ENCODE measurements at places on chromosomes 3 and 15.

DNA sequence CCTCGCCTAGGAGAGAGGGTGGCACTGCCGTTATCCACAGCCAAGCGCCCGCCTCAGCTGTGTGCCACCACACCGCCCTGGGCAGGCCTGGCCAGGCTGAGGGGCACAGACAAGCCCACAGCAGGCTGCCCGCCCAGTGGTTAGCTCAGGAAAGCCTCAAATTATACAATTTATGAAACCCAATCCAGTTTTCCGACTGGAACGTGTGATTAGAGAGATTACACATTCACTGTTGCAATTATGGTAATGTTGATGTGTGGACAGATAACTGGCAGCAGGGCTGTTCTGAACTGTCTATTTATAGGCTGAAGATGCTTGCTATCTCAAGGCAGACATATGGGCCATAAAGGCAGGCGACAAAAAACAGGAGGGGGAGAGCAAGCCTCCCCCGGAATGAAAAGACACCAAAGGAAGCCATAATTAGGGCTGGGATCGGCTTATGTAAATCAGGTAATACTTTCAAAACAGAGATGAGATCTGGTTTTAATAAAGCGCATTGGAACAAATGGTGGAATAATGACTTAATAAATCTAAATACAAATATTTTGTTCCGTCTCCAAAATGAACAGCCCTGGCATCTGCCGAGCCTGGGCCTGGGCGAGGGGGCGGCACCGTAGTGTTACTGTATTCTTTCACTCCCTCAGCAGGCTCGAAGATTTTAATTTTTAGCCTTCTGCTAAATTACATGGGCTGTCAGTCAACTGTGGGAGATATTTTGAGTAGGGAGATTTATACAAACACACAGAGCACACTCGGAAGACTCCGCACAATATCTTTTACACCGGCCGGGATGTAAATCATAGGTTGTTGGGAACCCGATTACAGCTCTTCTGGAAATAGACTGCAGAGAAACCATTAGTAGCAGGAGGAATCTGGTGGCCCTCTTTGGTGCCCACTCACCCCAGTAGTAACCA is 103.1 kb upstream of the TLE3 start:
- no peak for DNase-seq

GRCh38 chr3:69838696-69839515 is 99.6 kb downstream of the MITF start:
- no peak for DNase-seq

DNA sequence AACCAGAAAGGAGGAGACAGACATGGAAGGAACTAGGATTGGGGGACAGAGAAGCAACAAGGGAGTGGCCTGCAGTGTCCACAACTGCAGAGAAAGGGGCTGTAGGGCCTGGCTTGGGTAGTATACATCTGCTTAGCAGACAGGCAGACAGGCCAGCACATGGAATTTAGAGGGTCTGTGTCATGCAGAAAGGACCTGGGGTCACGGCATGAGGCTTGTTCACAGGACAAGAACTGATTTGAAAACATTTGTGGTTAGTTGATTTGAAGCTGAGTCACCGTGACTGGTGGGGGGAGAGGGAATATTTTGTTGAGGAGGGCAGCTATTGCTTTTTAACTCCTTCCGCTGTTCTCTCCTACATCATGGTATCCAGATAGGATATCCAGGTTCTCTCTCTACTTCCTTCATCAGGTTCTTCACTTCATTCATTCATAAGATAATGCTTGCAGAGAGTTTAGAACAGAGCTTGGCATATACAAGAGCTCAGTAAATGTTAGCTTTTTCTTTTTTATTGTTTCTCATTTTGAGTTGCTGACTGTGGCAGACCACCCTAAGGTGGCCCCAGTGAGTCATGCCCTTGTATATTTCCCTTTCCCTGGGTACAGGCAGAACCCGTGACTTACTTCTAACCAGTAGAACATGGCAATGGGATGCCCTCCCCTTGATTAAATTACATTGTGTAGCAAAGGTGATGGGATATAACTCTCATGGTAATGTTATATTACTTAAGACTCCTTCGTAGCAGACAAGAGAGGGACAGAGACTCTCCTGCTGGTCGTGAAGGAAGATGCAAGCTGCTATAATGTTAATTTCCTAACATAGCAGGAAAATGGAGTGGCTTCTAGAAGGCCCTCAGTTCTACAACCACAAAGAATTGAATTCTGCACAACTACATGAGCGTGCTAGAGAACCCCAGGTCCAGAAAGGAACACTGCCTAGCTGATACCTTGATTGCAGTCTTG is 95.0 kb upstream of the NMNAT3 start:
- no peak for DNase-seq

- DNase-seq: no peak
These were observed 91.7 kb downstream of the NR1I2 start for GRCh38 chr3:119873646-119874045.

DNA sequence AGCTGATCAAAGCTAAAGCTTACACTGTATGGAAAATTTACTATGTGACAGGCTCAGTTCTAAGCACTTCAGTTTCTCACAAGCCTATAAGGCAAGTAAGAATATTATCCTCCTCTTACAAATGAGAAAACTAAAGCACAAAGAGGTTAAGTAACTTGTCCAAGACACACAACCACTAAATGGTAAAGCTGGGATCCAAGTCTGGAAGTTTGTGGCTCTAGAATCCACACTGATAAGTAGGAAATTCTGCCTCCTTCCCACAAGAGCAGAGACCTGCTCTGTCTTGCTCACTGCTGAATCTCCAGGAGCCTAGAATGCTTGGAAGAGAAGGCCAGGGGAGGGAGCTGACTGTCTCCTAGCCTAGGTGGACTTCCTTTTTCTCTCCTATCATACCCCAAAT is 60.6 kb downstream of the MAGI1 start:
- no peak for DNase-seq

DNA sequence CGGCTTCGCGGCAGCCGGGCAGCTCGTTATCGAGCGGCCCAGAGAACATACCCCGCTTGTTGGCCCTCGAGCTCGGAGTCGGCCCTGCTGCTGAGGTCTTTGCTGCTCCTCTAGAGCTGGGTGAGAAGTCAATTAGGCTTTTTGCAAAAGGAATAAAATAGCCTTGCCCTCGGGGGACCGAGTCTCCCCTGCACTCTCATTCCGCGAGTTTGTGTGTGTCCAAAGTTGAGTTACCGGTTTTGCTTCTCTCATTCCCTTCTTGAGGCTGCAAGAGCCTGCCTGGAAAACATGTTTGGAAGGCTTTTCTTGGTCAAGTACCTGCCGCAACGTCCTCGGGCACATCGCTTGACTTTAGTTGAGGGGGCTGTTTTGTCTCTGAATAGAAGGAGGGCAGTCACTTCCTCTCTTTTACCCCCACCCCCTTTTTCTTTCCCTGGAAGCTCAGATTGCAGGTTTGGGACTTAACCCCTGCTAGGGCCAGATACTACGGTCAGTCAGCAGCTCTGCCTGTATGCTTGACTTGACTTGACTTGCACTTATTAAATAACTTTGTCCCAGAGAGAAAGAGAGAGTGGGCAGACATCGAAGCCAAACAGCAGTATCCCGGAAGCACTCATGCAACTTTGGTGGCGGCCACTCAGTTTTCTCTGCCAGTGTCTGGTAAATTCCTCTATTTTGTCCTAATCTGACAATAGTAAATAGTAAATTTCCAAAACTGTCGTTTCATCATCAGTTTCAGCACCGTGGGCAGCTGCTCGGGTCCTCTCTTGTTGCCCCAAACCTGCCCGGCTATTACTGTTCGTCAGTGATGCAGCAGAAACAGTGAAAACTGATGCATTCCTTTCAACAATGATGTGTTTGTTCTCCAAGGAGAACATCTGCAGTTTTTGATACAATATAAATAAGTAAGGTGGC is 609 bp downstream of the RNF13 start:
- DNase-seq: no peak

- DNase-seq: no peak
These were observed 8.6 kb upstream of the NME9 start for GRCh38 chr3:138338244-138338643.

DNA sequence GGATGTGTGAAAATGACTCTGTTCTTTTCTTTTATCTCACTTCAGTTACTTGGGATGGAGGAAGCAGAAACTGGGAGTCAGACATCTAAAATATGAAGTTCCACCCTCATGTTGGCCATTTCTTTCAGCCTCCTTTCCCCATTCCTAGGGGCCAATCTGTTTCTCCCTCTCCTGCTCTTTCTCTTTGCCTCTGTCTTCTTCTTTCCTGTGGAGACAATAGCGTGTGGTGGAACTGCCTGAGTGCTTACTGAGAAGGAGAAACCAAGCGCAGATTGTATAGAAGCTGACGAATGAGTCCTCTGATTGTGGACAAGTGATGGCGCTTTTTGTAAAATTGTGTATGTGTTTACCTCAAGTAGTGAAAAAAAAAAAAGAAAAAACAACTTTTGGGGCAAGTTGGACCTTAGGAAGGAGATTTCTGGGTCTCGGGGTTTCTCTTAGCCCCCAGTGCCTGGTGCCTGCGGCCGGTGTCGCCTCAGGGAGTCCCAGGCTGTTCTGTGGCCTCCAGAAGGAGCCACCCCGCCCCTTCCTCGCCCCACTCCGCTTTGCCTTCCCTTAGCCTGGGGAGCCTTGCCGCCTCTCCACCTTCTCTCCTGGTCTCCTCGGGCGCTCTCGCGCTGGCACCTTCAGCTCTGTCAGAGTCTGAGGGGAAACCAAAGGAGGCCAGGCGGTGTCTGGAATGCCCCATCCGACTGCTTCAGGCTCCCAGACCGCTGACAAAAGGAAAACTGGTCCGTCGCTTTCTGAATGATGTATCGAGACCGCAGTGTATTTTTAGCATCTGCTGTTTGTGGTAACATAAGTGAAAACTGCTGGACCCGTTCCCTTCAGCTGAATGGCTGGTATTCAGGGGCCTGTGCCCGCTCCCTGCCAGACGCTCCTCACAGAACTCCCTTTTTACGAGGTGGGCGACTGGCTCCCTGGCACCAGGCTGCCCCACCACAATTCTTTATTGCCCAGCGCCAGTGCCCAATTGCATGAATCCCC is 30.1 kb downstream of the SCG5 start:
- no peak for DNase-seq

DNA sequence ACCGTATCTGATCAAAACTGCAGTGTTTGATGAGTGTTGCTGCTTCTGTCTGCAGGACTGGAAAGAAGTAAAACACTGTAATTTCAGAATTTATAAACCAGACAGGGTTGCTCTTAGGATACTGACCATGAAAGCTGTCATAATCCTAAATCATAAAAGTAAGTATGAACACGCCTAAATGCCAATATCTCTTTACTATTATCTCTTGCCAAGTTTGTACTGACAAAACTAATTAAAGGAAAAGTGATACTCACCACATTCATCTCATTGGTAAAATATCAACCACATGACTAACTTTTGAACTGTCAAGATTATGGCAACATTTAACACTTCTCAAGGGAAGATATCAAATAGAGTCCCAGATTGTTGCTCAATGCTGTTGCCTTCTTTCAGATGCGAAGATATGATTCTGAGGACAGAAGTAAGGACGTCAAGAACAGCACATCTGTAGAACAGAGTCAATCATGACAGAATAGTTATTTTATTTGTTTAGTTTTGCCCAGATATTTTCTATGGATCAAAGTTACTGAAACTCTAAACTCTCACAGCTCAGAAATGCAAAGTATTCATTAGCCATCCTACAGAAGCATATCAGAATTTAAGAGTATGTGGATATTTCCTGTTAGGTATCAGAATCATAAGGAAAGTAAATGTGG is 61.4 kb upstream of the COL8A1 start:
- DNase-seq: no peak

DNA sequence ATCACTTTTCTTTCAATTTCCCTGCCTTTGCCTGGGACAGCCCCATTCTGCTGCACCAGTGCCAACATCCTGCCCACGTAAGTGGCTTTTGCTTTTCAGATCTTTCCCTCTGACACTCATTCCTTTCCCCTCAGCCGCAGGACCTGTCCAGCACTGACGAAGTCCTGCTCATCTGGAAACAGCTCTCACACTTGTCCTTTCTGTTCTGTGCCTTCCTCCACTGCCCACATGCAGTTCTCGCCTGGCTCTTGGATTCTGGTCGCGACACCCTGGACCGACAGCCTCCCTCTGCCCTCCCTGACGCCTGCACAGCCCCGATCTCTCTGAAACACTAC is 99.7 kb downstream of the ADCY5 start:
- no peak for DNase-seq

DNA sequence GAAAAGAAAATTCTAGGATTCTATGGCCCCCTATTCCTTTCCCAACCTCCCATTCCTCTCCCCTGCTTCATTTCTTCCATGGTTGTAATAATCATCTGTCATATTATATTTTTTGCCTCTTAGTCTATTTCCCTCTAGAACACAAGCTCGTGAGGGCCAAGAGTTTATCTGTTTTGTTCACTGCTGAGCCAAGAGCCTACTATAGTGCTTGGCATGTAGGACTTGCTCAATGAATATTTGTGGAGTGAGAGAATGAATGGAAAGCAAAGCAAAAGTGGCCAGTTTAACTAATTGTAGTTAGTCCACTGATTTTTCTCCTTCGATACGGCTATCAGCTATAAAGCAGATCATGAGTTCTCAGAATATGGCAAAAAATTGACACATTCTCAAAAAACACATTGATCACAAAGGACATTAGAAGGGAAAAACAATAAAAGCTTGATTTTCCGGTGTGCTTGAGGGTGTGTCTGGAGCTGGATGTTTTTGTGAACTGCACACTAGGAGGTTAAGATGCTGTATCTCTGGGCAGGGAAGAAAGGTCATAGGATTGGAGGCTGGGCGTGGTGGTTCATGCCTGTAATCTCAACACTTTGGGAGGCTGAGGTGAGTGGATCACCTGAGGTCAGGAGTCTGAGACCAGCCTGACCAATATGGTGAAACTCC is 25.0 kb upstream of the CTSH start:
- DNase-seq: no peak

DNA sequence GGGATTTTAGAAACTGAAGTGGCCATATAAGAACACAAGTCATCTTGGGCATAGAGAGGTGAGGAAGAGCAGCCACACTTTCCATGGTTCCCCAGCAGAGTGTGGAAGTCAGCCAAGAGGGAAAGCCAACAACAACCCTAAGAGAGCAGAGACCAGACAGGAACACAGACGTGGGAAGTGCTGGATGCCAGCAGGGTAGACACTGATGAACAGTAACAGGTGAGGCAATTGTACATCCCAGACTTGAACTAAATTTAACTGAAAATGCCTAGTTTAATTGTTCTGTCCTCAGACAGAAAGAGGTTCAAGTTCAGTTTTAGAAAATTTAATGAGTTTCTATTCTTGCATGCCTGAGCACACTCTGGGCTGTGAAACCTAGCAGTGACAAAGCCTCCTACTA is 212.1 kb downstream of the ATP8B4 start:
- DNase-seq: no peak

GRCh38 chr3:195869413-195870001 is 38.8 kb downstream of the TNK2 start:
- no peak for DNase-seq

GRCh38 chr15:50959717-50960116 is 51.2 kb downstream of the AP4E1 start:
- DNase-seq: no peak

DNA sequence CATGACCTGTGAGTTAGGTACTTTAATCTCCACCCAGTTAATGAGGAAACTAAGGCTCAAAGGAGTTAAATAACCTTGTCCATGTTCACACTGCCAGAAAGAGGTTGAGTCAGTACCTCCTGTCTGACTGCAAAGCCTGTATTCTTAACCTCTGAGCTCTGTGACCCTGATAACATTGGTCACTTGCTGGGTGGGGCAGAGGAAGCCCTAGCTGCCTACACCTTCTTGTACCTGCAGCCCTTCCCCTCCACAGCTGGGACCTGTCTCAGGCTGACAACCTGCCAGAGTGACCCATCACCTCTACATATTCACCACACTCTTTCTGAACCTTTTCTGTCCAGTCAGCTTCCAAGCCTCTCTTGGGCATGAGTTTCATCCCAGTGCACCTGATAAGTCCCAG is 106.1 kb upstream of the HES1 start:
- no peak for DNase-seq

Data from stimulated activated CD4-positive, alpha-beta T cell treated with anti-CD3 and anti-CD28 coated beads, Interleukin-1b, Interleukin-23, amount 100 ng/mL, for 48 hours (primary cell).